ENCODE measurements at places on chromosomes 2 and 18.
A peak's percentile ranks its signal among the peaks of the same experiment; 100 is the strongest.

GRCh38 chr2:112919086-112919485 is 8.1 kb downstream of the IL37 start:
- no peak for DNase-seq

DNA sequence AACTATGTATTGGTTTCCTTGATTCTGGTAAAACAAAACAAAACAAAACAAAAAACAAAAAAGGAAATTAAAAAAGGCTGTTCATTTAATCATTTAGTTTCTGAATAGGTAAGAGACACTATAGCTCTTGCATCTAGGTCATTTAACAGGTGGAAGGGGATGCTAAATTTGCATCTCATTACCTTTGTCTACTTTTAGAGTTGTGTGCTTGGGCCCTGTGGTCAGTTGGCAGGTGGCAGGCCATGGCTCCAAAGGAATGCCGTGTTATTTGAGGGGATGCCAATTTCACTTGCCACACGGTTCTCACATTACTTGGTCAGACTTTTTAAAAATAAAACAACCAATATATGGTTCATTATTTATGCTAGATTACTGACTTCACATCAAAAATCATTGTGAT is 9.2 kb downstream of the GALNT13 start:
- no peak for DNase-seq

DNA sequence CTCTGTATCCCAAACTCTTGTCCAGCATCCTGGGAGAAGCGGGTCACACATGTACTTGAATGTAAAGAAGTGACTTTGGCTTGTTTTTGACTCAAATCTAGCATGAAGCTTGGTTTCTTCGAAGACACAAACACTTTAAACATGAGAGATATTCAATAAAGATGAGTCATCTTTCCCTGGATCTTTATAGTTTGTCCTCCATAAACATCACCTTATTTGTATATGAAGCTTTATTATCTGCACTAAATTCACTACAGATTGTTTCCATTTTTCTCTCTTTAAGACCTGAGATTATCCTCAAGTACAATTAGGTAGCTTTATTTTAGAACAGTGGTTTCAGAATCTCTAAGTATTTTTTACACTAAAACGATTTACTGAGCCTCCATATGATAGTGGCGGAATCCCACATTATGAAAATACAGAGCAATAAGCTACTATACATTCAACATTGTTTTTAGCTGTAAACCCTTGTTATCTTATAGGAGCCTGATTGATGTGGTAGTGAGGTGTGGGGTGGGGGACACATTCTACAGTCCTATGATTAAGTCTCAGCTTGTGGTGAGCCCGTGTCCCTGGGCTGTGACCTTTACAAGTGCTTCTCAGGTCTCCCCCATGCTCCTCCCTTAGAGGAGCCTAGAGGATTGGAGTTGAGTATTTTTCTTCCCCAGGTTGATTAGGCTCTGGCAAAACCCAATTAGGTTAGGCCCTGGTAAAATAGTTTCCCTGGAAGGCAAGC is 79.6 kb upstream of the RAPGEF4 start:
- no peak for DNase-seq

DNA sequence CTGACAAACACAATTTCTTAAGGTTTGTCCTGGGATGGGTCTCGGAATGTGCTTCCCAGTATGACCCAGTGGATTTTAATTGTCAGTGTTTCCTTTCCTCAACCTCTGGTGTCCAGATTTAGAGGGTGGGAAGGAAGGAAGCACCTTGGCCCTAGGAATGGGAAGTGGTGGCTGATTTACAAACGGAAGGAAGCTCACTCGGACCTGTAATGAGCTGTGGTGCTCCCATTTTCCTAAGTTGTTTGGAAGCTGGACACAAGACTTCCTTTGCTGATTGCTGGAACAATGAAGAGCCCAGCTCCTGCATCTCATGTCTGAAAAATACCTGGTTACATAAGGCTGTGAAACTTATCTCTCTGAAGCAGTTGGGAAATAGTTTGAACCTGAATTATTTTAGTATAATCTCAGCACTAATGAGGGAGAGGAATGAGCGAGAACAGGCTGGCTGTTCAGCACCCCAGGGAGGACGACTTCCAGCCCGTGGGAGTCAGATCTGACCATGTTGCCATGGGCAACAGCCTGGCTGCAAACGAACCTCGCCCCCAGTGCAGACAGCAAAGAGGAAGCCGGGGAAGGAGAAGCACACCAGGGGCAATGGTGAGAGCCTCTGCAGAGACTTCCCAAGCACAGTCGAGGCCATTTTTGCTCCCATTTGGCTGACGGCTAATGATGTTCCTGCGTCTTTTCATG is 74.4 kb upstream of the ASB18 start:
- no peak for DNase-seq

DNA sequence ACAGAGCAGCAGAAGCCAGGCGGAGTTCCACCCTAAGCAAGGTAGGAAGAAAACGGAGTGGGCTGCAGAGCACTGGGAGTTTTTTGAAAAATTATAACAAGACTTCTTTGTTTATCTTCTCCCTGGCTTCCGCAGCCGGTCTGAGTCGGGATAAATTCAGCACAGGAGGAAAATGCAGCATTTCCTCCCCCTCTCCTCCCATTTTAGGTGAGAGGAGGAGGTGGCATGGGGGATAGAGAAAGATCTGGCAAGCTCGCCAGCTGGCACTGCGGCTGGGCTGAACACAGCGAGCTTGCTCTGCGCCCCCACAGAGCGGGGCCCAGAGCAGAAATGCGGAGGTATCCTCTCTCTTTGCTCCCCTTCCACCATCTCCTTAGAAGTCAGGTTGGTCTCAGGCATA is 17.7 kb upstream of the CHRNA1 start:
- no peak for DNase-seq

- no peak for DNase-seq
Observed at GRCh38 chr2:20156836-20157192, 68.1 kb downstream of the SDC1 start.

- no peak for DNase-seq
Observed at GRCh38 chr2:133476931-133477615, 91.2 kb downstream of the NCKAP5 start.

- DNase-seq: no peak
Observed at GRCh38 chr18:62606106-62606505, 83.3 kb downstream of the ZCCHC2 start.

DNA sequence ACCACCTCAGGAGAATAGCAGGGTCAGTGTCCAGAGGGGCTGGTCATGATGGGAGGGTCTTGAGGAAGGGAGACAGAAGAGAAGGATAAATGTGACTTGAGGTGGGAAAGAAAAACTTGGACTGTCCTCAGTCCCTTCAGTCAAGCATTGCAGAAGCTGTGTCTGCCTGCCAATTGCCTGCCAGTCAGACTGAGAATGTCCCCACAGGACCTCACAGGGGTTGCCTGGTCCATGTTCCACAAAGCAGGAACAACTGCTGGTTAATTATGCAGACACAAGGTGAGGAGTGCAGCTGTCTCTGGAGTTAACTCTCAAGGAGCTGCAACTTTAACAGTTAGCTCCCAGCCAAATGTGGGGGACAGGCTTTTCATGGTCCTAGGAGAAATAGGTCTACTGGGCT is 75.7 kb downstream of the TRIM43 start:
- DNase-seq: no peak

DNA sequence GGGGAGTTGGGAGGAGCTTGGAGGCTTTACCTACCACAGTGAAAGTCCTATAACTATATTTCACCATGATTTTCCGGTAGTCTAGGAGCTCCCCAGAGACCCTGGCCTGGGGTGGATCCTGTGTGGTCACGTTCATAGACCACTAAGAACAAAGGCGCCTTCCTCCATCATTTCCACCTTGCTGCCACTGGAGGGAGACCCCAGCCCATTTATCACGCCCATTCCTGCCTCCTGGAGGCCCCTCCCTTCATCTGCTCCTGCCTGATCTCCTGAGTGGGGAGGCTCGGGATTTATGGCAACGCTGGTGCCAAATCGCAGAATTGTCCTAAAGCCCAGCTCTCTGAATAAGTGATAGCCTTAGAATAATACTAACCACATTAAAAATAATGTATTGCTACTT is 507.6 kb upstream of the SPHKAP start:
- DNase-seq: peak; percentile 20

DNA sequence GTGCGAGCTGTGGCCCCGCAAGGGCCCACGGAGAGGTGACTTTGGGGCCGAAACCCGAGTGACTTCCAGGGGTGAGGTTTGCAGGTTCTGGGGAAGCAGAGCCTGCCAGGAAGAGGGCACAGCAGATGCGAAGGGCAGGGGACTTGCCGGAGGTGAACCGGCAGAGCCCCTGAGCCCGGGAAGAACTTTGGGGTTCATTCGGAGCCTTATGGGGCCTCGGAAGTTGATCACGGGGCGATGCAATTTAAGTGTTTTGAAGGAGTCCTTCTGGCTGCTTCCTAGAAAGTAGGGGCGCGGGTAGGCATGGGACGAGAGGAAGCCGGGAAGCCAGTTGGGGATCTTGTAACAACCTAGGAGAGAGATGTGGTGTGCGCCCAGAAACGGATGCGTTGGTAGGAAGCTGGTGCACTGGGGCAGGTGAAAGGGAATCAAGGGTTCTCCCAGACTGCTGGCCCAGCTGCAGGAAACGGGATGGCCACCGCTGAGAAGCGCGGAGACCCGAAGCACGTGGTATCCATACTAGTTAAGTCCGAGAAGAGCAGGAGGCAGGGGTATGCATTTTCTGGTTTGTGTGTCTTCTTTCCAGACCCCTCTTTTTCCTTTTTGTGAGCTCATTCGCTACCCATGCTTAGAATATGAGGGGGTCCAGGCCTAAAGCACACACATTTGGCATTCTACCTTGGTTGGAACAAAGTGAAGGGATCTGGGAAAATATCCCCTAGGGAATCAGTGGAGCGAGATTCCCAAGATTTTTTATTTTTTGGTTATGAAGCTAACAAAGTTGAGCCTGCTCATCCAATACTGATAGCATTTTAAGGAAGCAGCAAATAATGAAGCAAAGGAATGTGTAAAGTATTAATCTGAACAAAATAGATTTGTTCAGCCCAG is 758 bp downstream of the SCLY start:
- no peak for DNase-seq

Measured in SHP77 treated with DMSO at 0.1 percent for 48 hours (cell line).